ENCODE measurements at places on chromosomes 1 and 21.
A peak's percentile ranks its signal among the peaks of the same experiment; 100 is the strongest.

DNA sequence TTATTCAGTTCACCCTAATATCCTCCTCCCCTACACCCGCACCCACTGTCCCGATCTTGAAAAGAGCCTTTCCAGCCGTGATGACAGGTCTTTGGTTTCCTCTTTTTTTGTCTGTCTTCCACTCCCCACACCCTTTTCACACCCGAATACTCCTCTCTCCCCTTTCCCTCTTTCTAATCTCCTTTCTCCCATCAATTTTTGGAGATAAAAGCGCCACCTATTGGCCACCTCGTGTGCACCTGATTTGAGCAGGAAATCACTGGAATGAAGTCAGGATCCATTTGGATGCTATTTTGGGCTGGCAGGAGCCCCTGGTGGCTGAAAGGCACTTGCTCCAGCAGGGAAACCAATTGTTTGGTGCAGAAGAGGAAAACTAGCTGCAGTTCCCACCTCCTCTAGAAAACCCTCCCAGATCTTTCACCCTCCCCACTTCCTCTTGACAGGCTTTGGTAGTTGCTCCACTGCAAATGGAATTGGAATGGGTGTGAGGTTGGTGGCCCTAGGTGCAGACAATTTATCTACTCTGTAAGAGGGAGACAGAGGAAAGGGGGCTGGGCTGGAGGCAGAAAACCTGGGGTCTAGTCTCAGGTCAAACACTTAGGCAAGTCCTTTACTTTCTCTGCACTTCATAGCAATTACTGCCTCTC, 8.4 kb downstream of the FOXE3 start:
- no peak for DNase-seq

DNA sequence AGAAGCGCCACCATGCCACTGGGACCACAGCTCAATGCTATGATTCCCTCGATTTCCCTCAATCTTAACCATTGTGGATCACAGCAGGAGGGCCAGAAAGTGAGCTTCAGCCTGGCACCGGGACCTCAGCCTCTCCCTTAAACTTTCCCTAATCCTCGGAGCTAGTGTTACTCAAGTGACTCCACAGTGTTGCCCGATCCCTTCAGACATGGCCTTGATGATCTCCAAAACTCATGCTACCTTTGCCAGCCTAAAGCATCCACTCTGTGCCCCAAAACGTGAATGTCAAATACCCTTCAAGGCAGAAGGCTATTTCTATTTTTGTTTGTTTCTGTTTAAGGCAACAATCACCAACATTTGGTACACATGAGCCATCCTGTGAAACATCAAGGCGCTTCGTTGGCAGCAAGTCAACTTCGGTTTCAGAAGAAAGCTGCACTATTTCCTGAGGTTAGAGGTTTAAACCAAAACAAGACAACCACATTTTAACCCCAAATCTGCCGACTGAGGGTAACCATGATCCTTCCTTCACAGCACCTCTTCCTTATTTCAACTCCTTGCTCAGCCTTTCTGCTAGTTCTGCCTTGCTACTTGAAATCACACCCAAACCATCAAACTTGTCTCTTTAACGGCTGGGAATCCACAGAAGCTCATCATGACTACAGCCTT, 94.4 kb upstream of the KRTAP19-8 start:
- peak; percentile 45 for DNase-seq

DNA sequence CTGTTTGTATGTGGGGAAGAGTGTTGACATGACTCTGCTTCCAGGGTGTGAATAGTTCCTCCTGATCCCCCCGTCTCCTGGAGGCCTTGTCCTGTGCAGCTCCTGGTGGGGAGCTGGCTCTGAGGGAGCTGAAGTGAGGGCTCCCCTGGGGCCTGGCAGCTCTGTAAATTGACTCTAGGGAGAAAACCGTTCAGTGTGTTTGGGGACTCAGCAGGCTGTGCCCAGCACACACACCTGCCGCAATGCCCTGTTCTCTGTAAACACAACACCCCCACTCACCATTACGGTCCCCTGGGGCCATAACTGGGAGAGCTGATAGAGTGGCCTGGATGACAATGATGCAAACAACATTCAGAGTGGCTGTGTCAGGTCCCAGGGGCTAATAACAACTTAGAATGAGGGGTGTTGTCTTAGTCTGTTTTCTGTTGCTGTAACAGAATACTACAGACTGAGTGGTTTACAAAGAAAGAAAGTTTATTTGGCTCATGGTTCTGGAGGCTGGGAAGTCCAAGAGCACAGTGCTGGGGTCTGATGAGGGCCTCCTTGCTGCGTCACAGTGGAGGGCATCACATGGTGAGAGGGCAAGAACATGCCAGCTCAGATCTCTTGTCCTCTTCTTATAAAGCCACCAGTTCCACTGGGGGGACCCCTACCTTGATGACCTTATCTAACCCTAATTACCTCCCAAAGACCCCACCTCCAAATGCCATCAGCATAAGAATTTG, 15.3 kb downstream of the ADORA1 start:
- no peak for DNase-seq

DNA sequence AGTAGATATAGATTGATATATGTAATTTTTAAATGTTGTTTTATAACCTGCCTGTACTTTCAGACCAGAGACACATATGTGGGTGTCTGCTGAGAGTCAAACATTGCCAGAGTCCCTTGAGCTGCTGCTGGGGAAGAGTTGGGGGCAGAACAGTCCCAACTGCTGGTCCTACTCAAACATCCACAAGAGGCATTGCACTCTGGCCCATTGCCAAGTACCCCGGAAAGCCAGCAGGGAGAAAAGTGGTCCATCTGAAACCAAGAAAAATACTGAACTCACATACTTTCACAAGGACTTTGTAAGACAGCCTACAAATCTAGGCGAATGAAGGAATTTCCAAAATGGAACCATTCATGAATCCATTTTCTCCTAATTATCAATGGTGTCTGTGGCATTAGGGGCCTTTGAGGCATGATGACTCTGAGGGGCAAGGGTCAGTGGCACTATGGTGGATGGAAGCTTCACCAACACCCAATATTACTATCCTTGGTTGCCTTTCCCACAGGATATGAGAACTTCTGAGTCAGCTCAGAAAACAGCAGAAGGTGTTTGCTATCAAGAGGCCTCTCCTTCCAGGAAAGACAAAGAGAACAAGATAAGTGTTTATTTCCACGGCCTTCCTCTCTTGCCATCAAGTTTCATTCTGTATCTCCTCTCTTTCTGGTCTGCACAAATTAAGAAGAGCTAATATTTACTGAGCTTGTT, 7.3 kb upstream of the TBX15 start:
- no peak for DNase-seq

DNA sequence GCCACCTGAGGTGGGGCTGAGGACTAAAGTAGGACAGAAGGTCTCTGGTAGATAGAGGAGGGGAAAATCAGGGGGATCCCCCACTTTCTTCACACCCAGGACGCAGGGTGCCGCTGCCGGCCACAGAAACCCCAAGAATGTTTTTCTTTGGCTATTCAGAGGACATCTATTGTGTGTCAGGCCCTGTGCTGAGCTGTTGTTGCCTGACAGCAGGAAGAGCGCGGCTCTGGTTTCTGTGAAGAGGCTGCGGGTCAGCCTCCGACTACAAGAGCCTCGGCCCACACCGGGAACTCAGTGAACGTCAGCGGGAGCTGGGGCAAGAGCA, 407 bp upstream of the PIGV start:
- DNase-seq: peak; percentile 26

DNA sequence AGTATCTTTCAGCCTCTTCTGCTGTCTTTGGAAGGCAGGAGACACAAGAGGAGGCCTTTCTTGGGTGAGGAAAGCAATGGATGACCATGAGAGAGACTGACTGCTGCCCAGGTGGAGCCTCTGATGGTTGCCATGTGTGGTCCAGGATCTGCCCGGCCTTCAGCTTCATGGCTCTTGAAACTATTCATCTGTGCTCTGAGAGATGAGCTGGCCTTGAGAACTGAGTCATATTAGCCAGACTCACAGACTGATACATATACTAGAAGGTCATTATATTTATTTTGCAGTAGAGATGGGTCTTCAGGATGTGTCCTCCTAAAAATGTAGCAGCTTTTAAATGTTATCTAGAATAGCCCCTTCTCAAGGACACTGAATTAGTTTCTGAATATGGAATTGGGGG, 33.7 kb downstream of the PTGFRN start:
- DNase-seq: no peak

GRCh38 chr1:3473381-3473844, 18.9 kb downstream of the ARHGEF16 start:
- DNase-seq: no peak
